ENCODE measurements at places on chromosomes 3 and 15.

DNA sequence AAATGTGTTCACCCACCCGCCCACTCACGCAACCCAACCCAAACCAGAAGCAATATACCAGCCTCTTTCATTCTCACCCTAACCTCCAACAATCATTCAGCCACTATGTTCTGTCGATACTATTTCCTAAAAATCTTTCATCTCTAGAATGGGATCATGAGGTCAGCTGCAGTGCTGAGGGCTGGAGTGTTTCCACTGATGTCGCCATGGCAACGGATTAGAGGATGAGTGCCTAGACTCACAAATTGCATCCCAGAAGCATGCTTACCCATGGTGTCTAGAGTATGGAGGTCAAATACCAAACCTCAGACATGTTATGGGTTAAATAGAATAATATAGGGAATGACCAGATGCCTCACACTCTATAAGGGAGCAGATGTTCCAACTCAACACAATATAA is 138.5 kb downstream of the GABRB3 start:
- no peak for DNase-seq

DNA sequence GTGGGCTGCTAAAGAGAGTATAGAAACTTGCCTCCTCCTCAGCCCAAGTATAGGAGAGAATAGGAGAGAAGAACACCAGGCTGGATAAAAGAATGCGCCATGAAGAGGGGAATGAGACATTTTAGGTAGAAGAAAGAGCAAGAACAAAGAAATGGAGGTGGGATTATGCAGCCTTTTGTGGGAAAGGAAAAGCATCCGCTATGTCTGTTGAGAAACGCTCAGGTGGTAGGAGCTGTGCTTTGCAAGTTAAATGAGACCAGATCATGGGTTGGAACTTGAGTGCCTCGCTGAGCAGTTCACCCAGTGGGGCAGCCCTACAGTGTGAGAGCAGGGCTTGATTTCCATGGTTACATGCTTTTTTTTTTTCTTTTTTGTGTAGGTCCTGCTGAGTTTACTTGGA is 11.5 kb upstream of the RTP1 start:
- no peak for DNase-seq

- DNase-seq = no peak
Measured at GRCh38 chr3:152466784-152467183, 198.1 kb downstream of the MBNL1 start.

GRCh38 chr3:141000027-141000663 is 51.0 kb upstream of the SPSB4 start:
- DNase-seq = peak; percentile 33

GRCh38 chr15:51642696-51643095 is 20.1 kb upstream of the DMXL2 start:
- no peak for DNase-seq

DNA sequence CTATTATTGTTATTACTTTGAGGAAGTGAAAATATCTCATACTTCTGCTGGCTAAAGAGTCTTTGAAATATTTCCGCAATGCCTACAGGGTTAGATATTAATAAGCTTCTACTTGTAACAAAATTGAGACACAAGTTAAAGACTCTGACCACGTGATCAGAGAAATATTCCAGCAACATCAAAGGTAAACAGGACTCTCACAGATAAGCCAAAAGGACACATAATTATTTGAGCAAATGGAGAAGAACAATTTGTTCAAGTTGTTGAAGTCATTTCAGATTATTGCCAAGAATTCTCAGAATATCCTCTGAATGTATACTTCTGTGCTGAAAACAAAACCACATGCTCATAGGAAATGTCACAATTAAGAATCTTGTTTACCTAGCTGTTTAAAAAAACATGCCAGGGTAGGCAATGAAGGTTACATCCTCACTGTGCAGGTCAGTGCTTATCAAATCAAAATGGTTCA is 225.8 kb upstream of the ALCAM start:
- no peak for DNase-seq

DNA sequence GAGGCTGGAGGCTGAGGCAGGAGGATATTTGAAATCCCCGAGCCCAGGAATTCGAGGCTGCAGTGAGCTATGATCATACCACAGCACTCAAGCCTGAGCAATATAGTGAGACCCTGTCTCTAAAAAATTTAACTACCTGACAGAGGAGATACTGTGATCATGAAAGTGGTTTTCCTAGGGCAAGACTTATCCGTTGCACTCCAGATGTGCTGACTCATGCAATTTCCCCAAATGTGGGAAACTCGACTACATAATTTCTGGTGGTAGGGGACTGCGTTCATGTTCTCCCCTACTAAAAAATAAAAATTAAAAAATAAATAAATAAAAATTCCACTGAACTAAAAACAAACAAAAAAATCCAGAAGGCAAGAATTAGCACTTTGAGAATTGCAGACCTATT is 271.7 kb downstream of the SHQ1 start:
- no peak for DNase-seq

- no peak for DNase-seq
Measured at GRCh38 chr15:78981532-78982313, 36.9 kb upstream of the CTSH start.

- DNase-seq = peak; percentile 53
Measured at GRCh38 chr3:32401126-32401525, 9.5 kb downstream of the CMTM7 start.

DNA sequence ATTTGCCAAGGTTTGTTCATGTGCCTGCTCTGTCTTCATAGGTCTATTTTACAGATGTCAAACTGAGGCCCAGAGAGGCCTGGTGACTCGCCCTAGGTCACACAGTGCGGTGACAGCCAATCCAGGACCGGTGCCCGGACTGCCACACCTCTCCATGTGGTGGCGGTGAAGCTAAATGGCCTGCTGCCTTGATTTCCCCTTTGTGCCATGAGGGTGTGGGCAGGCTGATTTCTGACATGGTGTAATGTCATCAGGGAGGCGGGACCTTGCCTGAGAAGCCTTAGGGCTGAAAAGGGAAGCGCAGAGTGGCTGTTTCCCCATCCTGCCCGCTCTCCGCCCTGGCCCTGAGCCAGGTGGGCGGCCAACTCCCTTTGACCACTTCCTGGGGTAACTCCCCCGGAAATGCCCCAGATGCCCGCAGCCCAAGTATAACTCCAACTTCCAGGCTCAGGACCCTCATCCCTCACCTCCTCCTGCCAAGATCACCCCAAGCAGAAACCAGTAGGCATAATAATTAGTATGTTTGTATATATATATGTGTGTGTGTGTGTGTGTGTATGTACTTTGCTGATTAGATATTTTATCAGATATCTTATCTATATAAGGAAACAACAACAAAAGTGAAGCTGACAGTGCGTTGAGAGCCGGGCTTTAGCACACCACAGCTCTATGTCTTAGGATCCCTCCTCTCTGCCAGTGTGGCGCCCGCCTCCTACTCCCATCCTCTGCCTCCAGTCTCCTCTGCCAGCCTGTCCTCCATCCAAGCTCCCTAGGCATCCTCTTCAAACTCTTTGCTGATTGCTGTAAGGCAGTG is 63.9 kb downstream of the IQSEC1 start:
- DNase-seq = no peak

DNA sequence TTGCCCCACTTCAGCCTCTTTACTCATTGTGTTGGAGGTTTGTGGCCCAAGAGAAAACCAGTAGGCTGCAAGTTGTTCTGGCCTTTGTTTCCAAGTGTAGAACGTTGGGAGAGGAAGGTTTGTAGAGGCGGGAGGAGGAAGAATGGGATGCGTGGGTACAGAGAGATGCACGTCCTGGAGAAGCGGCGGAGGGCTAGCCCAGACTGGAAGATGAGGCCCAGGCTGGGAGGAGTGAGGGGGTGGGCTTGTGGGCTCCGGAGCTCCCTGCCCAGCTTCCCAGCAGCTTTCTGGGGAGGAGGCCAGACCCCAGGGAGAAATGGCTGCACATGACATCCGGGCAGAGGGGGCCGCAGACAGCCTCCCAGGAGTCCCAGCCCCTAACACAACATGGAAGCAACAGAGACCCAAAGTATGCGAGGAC is 5.3 kb downstream of the PLA2G4F start:
- DNase-seq = no peak

GRCh38 chr3:32860499-32860898 is 42.7 kb downstream of the TRIM71 start:
- no peak for DNase-seq

- DNase-seq = no peak
Measured at GRCh38 chr3:101072300-101072699, 79.1 kb upstream of the ABI3BP start.

Measured in HuH-7.5 (cell line).